ENCODE measurements at places on chromosomes 13 and 19.

GRCh38 chr13:26344980-26345379 is 91.1 kb downstream of the CDK8 start:
- no peak for DNase-seq

- DNase-seq: no peak
Measured at GRCh38 chr19:48473161-48473966, 4.2 kb downstream of the CYTH2 start.

DNA sequence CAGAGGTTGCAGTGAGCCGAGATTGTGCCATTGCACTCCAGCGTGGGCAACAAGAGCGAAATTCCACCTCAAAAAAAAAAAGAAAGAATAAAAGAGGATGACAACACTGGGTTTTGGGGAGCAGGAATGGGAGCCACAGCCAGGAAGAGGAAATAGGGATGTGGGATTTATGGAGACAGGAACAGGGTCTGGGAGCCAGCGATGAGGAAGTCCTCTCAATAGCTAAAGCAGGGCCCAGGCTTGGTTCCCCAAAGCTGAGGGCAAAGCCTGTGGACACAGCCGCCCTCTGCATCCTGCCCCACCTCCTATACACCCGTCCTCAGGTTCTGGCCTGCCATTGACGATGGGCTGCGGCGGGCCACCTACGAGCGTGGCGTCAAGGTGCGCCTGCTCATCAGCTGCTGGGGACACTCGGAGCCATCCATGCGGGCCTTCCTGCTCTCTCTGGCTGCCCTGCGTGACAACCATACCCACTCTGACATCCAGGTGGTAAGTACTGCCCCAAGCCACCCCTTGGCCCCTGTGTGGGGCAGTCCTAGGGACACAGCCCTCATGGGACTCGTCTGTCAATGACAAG is 13.6 kb downstream of the HIPK4 start:
- DNase-seq: no peak

- no peak for DNase-seq
Measured at GRCh38 chr13:20362484-20363041, 130.4 kb upstream of the GJB6 start.

DNA sequence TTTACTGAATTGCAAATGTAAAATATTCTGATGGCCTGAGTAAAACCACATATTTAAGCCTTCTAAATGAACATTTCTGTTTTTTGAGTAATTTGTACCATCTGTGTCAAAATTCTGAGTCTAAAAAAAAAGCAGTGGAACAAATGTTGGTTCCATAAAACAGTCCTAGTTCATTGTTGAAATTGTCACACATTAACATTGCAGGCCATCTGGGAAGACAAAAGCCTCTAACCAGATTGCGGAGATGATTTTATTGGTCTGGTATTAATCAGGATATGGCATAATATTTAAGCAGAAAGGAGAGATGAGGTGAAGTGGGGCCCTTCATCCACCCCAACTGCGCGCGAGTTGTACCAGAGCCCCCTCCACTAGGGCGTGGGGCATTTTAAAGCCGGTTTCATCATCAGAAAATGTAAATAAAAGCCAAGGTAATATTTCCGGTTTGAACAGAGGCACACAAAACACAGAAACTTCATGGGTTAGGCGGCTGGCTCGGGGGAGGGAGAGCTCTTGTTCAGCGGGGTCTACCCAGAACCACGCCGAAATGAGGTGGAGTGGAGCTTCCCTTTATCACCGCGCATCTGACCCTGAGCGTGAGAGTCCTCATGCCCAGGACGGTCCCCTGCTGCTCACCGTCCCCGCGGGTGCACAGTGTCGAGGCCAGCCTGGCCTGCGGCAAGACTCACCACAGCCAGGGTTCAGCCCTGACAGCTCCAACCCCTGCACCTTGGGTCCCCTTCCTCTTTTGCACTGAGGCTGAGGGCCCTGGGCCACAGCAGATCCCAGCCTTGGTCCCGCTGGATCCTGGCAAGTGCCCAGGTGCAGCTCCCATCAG is 169.2 kb downstream of the URI1 start:
- DNase-seq: no peak

- DNase-seq: no peak
Measured at GRCh38 chr13:95614641-95615245, 29.8 kb downstream of the DZIP1 start.

GRCh38 chr13:50130123-50130946 is 115.1 kb downstream of the KCNRG start:
- peak; percentile 65 for DNase-seq

DNA sequence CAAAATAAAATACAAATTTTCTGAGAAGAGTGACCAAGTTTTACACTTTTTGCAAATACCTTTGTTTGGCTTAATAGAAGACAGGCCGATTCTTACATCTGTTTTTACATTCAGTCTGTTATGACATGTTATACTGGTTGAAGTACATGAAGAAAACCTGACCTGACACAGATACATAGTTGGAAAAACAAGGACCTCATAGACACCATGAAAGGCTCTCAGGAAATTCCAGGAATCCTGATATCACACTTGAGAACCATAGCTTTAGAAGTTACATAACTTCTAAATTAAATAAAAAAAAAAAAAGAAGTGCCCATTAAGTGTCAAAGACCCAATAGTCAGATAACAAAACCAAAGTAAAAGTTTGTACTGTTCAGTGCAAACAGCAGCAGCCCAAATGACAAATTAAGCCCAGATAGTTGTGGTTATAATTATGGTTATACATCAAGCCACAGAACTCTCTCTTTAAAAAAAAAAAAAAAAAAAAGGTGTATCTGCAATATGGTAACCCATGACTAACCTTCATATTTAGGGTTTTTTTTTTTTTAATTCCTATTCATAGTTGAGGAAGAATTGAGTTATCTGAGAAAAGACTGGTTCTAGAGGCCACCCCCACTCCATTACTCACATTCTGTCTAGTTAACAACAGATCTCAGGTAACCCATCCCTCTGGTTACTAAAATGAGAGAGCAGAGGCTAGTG is 19.8 kb downstream of the RBM26 start:
- peak; percentile 47 for DNase-seq

DNA sequence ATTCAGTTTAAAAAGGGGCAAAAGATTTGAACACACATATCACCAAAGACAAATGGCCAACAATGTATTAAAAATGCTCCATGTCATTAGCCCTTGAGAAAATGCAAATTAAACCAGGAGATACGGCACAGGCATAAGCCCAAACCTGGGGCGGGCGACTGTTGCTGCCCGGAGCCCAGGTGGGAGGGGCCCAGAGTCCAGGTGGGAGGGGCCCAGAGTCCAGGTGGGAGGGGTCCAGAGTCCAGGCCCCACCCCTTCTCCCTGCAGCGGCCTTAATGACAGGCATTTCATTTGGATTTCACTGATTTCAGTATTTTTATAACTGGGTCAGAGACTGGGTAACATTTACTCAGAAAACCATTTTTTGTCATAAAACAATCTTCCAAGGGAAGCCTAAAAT is 78.2 kb downstream of the RASA3 start:
- peak; percentile 52 for DNase-seq

DNA sequence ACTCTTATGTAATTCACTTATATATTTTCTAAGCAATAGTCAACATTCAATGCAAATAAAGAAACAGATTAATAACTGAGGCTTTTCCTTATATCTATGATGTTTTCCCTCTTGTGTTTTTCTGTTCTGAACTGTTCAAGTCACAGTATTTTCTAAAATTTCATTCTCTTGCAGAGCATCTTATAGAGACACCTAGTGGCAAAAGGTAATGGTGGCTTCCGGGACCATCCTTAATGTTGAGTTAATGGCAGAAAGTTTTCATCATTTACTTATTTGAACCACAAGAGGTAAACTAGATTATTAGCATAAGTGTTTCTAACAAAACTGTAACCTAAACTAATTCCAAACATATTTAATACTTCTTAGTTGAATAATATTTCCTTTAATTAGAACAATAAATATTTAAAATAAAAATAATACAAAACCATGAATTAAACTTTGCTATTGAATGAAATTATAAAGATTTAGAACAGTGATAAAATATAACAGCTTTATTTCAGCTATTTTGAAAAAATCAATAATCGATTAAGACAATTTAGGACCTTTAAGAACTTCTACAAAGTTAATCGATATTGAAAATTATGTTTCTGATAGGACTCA is 1.7 kb upstream of the SLITRK5 start:
- DNase-seq: no peak

- no peak for DNase-seq
Measured at GRCh38 chr13:98976941-98977340, 923 bp downstream of the DOCK9 start.

Data from natural killer cell (primary cell).